Sigmoid colon (tissue), 7 donors: ENCODE measurements at places on chromosomes 1 and 21. TPM values are rescaled to one million over a fixed set of nuclear protein-coding genes. Genes with fewer than 3 reads are reported as not detected.
A peak's percentile ranks its signal among the peaks of the same experiment; 100 is the strongest.

- no peak overlapping the region for H3K27ac ChIP-seq
- H3K36me3 ChIP-seq = no peaks in the 10 kb centered on the region
- no peak for DNase-seq
- no peak overlapping the region for H3K4me3 ChIP-seq
Observed at GRCh38 chr1:168223681-168224540, 1.9 kb upstream of the SFT2D2 start.

GRCh38 chr1:25036117-25036546, 106.1 kb upstream of the RUNX3 start:
- no peak for DNase-seq
- no peak overlapping the region for H3K4me3 ChIP-seq
- H3K4me1 ChIP-seq = no peaks in the 10 kb centered on the region
- no peaks in the 10 kb centered on the region for H3K36me3 ChIP-seq
- no peaks in the 10 kb centered on the region for H3K27me3 ChIP-seq
- H3K27ac ChIP-seq = no peak overlapping the region

GRCh38 chr1:113940365-113941244, 11.5 kb downstream of the HIPK1 start:
- no peaks in the 10 kb centered on the region for H3K27me3 ChIP-seq
- H3K4me1 ChIP-seq = peaks cover 27% of the 10 kb centered on the region
- no peak overlapping the region for H3K27ac ChIP-seq
- H3K4me3 ChIP-seq = no peak overlapping the region
- peaks cover 35% of the 10 kb centered on the region for H3K36me3 ChIP-seq
- no peak for DNase-seq

- no peak for DNase-seq
- H3K4me3 ChIP-seq = no peak overlapping the region
- H3K4me1 ChIP-seq = no peaks in the 10 kb centered on the region
- H3K36me3 ChIP-seq = no peaks in the 10 kb centered on the region
- H3K27me3 ChIP-seq = no peaks in the 10 kb centered on the region
Observed at GRCh38 chr1:80731241-80731894, 1069.4 kb upstream of the ADGRL2 start.

DNA sequence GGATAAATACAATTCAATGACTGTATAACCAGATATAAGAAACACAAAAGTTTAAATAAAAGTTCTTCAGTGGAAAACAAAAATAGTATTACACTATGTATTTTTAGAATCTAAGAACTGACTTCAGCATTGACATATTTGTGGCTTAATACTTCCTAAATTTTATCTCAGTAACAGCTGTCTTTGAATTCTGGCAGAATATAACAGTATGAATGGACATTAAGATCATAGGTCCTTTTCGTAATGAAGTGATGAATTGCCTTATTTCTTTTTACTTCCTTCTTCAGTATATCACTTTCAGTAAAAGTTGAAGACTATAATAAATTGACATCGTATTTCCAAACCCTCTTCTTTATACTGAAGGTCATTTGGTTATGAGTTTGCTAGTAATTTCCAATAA, 1030.0 kb downstream of the MRPL39 start:
- no peak overlapping the region for H3K27ac ChIP-seq
- H3K36me3 ChIP-seq = no peaks in the 10 kb centered on the region
- no peaks in the 10 kb centered on the region for H3K27me3 ChIP-seq

DNA sequence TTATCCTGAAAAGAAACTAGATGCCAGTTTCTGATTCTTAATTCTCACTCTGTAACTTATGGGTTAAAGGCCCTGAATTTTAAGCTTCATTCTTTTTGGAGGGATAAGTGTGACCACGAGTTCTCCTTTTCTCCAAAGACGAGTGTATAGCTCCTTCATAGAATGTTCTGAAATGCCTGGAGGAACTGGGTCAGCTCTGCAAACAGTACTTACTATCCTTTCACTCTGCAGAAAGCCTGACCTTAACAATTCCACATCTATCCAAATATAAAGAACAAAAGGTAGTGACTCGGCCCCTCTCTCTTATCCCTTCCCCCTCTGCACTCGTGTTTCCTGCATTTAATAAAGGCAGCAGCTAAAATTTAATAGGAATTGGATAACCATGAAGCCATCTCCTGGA, 150.5 kb downstream of the LYPLAL1 start:
- no peak overlapping the region for H3K27ac ChIP-seq
- no peaks in the 10 kb centered on the region for H3K36me3 ChIP-seq
- H3K4me3 ChIP-seq = no peak overlapping the region
- DNase-seq = no peak

- peak; percentile 43 for DNase-seq
- H3K4me3 ChIP-seq = no peak overlapping the region
- peaks cover 14% of the 10 kb centered on the region for H3K27me3 ChIP-seq
- H3K36me3 ChIP-seq = no peaks in the 10 kb centered on the region
- peaks cover 9% of the 10 kb centered on the region for H3K4me1 ChIP-seq
Observed at GRCh38 chr1:3907031-3907534, 7.0 kb upstream of the C1orf174 start.

DNA sequence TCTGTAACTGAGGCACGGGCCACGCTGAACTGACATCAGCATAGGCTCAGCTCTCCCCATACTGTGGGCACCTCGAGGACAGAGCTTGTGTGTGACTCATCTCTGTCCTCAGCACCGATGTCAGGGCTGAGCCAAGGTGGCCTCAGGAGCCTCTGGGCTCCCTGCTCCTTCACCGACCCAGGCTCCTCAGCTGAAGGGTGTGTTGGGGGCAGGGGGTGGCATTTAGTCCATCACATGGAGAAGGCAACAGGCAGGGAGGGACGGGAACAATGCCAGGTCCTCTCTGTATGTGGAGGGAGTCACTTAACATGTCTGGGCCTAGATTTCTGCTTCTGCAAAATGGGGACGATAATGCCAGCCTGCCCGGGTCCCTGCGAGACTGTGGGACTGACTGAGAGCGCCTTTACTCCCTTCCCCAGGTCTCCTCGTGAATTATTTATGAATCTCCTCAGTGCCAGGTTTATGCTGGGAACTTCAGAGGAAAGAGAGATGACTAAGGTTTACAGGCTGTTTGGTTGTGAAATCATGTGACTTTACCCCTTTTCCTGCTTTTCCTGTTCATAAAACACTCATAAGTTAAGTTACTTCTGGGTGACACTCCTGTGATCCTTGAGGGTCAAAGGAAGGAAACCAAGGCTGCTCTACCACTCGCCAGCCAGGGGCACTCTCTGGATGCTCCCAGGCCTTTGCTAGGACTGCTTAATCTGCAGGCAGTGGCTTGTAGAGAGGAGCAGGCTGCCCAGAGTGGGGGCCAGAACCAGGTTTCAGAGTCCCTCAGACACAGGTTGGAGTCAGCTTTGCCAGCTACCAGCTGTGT, 16.2 kb downstream of the TTC39A start:
- H3K4me1 ChIP-seq = no peaks in the 10 kb centered on the region
- no peaks in the 10 kb centered on the region for H3K27me3 ChIP-seq
- no peak for DNase-seq
- H3K27ac ChIP-seq = no peak overlapping the region

DNA sequence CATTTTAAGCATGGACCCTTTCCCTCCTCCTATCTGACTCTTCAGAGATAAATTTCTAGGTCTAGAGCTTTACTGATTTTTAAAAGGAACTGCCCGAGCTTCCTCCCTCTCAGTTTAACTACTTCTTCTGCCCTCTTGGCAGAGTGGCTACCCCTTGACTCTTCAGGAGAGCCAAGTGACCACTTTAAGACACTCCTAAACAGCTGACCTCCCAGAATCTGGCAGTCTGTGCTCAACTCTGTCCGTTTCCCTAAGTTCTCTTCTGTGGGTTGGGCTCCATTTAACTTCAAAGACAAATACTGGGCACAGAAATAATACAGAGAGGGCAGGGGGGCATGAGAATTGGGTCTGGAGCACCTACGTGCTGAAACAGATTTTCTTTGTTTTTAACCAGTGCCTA, 196.3 kb upstream of the FOXD3 start:
- no peak for DNase-seq
- H3K36me3 ChIP-seq = no peaks in the 10 kb centered on the region
- no peaks in the 10 kb centered on the region for H3K27me3 ChIP-seq
- H3K4me3 ChIP-seq = no peak overlapping the region
- H3K27ac ChIP-seq = no peak overlapping the region
- no peaks in the 10 kb centered on the region for H3K4me1 ChIP-seq

DNA sequence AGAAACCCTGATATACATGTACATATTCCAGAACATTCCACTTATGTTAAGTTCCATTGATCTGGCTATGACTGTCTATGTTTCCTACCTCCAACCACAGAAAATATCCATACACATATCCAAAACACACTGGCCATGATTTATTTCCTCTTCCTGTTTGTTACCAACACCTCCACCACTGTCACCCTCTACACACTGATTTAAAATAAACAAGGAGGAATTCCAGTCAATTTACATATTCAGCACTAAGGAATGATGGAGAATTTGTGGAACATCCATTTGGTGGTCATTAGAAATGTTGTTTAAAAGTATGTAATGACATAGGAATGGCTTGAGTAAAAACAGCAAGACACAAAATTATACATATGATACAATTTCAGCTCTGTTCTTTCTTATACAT, 5.5 kb upstream of the STX6 start:
- no peaks in the 10 kb centered on the region for H3K36me3 ChIP-seq
- H3K4me1 ChIP-seq = peaks cover under 1% of the 10 kb centered on the region
- no peak overlapping the region for H3K4me3 ChIP-seq
- no peaks in the 10 kb centered on the region for H3K27me3 ChIP-seq

DNA sequence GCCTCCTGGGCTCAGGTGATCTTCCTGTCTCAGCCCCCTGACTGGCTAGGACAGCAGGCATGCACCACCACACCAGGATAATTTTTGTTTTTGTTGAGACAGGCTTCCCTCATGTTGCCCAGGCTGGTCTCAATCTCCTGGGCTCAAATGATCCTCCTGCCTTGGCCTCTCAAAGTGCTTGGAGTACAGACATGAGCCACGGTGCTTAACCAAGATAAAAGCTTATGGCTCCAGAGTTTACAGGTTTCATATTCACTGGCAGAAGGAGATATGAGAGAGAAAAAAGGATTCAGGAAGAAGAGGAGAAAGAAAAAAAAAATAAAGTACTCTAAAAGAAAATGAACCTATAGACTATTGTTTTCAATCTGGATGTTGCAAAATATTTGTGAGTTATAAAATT, 748.8 kb upstream of the NCAM2 start:
- no peaks in the 10 kb centered on the region for H3K36me3 ChIP-seq
- H3K27me3 ChIP-seq = no peaks in the 10 kb centered on the region
- H3K4me3 ChIP-seq = no peak overlapping the region
- DNase-seq = no peak
- no peaks in the 10 kb centered on the region for H3K4me1 ChIP-seq

DNA sequence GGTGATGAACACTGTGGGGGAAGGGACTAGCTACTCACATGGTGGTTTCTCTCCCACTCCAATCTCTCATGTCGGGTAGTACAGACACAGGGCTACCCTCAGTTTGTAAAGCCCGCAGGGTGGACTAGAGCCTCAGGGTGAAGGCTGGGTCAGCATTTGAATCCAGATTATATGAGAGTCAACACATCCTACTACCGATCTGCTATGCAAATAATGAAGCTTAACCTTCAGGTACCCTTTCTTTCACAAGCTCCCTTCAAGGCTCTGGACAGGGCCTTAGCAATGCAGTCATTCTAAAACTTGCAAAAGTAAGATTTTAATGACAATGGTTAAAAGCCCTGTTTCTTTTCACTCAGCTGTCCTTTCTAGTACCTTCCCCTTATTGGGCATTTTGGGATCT, 5.5 kb upstream of the ZBED6 start:
- no peak for DNase-seq
- H3K27ac ChIP-seq = no peak overlapping the region
- no peaks in the 10 kb centered on the region for H3K27me3 ChIP-seq
- no peak overlapping the region for H3K4me3 ChIP-seq
- H3K4me1 ChIP-seq = no peaks in the 10 kb centered on the region

GRCh38 chr1:65724151-65724550, 68.5 kb upstream of the PDE4B start:
- H3K27me3 ChIP-seq = no peaks in the 10 kb centered on the region
- H3K4me3 ChIP-seq = no peak overlapping the region
- no peaks in the 10 kb centered on the region for H3K4me1 ChIP-seq

DNA sequence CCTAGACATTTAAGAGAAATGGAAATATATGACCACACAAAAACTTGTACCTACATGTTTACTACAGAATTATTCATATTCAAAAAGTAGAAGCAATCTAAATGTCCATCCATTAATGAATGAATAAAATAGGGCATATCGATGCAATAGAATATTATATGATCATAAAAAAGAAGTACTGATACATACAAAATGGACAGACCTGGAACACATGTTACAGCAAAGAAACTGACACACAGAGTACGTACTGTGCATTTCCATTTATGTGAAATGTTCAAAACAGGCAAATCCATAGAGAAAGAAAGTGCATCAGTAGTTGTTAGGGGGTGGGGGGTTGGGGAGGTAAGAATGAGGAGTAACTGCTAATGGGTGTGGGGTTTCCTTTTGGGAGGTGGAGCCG, 39.2 kb downstream of the B3GALNT2 start:
- H3K27ac ChIP-seq = no peak overlapping the region
- DNase-seq = no peak
- H3K4me1 ChIP-seq = no peaks in the 10 kb centered on the region
- H3K4me3 ChIP-seq = no peak overlapping the region
- H3K36me3 ChIP-seq = no peaks in the 10 kb centered on the region
- H3K27me3 ChIP-seq = no peaks in the 10 kb centered on the region

GRCh38 chr1:169495916-169496315, 10.2 kb upstream of the SLC19A2 start:
- no peak for DNase-seq
- H3K36me3 ChIP-seq = no peaks in the 10 kb centered on the region
- H3K4me1 ChIP-seq = no peaks in the 10 kb centered on the region
- H3K27ac ChIP-seq = no peak overlapping the region
- no peaks in the 10 kb centered on the region for H3K27me3 ChIP-seq
- no peak overlapping the region for H3K4me3 ChIP-seq

DNA sequence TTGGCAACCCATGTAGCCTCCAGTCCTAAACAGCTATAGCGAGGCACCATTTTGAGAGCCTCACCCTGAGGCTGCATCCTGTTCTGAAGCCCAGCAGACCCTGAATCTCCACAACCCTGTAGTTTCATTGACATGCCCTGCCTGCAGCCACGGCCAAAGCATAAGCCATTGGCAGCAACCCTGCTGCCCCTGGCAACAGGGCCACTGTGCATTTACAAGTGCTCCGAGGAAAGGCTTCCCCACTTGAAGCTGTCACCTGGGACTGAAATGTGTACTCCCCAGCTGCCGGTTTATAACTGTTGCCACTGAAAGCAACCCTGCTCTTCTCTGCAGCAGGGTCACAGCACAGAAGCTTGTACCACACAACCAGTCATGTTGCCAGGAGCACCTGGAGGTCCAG, 124.2 kb upstream of the OLFM3 start:
- no peaks in the 10 kb centered on the region for H3K27me3 ChIP-seq
- H3K4me1 ChIP-seq = no peaks in the 10 kb centered on the region
- H3K4me3 ChIP-seq = no peak overlapping the region
- no peak overlapping the region for H3K27ac ChIP-seq

GRCh38 chr1:170498876-170499275, 33.1 kb upstream of the GORAB start:
- H3K36me3 ChIP-seq = no peaks in the 10 kb centered on the region
- no peak overlapping the region for H3K4me3 ChIP-seq
- DNase-seq = no peak
- H3K27me3 ChIP-seq = no peaks in the 10 kb centered on the region
- no peaks in the 10 kb centered on the region for H3K4me1 ChIP-seq
- no peak overlapping the region for H3K27ac ChIP-seq

CYP4B1 gene
- 43.1 TPM for total RNA-seq

EPHA2 gene
- 4.8 TPM for total RNA-seq

TAS1R1 gene
- total RNA-seq = 0.36 TPM

LRRIQ3 gene
- total RNA-seq = 0.36 TPM

ACOT11 gene
- total RNA-seq = 22.1 TPM

CRYBG2 gene
- total RNA-seq = not detected

C1orf167 gene
- total RNA-seq = 0.66 TPM

HOOK1 gene
- total RNA-seq = 1.1 TPM
